ENCODE measurements at places on chromosomes 3 and 15.

- DNase-seq = no peak
Observed at GRCh38 chr3:186002884-186003472, 65.2 kb upstream of the TRA2B start.

DNA sequence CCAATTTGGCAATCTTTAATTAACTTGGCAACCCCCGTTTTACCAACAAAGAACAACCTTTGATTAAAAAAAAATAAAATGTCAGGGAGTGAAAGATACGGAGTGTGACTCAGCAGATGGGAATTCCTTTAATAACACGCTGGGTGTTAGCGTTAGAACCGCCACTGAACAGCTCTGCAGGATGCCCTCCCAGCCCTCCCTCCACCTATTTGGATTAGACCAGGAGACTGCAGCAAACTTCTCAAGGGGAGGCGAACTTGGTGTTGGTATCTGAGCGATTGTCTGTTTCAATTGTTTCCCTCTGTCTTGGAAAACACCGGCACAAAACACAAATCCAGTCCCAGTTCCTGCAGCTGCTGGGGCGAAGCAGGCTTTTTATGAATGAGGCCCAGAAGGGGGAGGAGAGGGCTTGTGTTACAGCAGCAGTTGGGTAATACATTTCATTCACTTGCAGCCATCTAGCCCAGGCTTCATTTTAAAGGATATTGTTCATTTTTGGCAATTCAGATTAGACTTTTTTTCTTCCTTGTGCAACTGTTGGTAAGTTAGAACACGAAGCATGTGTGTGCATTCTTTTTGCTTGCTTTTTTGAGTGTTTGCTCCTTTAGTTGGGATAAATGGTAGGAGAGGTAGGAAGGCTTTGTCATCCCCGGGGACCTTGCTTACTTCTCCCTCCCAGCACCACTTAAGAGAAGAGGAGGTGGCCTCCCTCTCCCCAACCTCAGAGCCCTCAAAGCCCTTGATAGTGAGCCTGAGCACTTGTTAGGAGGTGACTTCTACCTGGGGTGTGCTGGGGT, 152.3 kb downstream of the IGF1R start:
- no peak for DNase-seq

DNA sequence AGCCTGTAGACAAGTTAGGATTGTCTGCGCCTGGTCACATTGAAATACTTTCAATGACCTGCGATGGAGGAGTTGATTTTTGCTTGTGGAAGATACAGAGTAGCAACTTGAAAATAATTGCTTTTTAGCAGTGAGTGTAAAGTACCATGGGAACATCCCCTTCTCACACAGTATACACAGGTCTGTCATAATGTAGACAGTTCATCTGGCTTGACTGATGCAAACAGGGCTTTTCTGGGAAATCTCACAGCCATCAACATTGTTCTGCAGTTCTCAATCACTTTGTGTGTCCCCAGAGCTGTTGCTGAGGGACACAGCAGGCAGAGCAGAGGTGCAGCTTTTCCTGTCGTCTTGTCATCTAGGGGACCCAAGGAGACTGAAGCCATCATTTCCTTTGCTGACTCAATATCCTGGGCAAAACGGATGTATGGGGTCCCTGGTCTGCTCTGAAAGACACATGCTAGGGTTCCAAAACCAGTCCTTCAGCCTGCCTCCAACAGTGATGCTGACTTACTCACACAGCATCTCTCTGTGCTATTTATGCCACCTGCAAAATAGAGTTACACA, 5.3 kb upstream of the REC114 start:
- no peak for DNase-seq

GRCh38 chr3:145892869-145893268, 268.1 kb downstream of the PLOD2 start:
- DNase-seq = no peak

DNA sequence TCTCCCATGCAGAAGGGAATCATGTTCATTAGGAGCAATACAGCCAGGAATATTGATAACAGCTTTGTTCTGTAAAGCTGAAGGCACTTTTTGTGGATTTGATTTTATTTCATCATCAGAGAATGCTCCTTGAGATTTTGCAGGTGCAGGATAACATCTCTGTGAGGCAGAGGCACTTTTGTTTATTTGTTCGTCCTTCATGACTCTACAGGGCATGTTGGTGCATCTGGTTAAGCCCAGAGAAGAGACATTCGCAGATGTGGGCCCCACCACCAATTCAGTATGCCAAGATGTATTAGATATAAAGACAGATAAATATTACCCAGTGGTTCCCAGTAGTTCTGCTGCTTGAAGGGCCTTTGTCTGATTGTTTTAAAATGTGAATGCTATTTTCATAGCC, 368.1 kb upstream of the SEMA6D start:
- no peak for DNase-seq

- no peak for DNase-seq
Observed at GRCh38 chr3:172646439-172647015, 64.3 kb downstream of the NCEH1 start.

DNA sequence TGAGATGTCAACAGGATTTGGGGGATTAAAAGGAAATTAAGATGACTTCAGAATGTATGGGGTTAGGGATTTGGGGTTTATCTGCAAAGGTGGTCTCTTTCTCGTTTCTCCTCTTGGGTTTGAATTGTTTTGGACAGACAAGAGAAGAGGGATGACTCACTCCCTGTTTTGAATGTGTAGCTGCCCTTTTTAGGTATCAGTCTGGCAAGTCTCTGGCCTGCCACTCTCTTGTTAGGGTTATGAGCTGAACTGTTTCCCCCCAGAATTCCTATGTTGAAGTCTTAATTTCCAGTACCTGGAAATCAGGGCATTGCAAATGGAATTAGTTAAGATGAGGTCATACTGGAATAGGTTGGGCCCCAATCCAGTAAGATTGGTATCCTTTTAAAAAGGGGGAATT, 291.7 kb downstream of the MEX3B start:
- DNase-seq = no peak

- DNase-seq = no peak
Observed at GRCh38 chr3:30775040-30775439, 119.4 kb downstream of the GADL1 start.

- no peak for DNase-seq
Observed at GRCh38 chr3:153901991-153902390, 219.2 kb upstream of the ARHGEF26 start.

GRCh38 chr15:79432345-79433275, 474 bp downstream of the MINAR1 start:
- DNase-seq = no peak

- DNase-seq = no peak
Observed at GRCh38 chr3:45554006-45554666, 40.4 kb upstream of the LIMD1 start.

- DNase-seq = no peak
Observed at GRCh38 chr3:160135851-160136250, 89.4 kb upstream of the C3orf80 start.

DNA sequence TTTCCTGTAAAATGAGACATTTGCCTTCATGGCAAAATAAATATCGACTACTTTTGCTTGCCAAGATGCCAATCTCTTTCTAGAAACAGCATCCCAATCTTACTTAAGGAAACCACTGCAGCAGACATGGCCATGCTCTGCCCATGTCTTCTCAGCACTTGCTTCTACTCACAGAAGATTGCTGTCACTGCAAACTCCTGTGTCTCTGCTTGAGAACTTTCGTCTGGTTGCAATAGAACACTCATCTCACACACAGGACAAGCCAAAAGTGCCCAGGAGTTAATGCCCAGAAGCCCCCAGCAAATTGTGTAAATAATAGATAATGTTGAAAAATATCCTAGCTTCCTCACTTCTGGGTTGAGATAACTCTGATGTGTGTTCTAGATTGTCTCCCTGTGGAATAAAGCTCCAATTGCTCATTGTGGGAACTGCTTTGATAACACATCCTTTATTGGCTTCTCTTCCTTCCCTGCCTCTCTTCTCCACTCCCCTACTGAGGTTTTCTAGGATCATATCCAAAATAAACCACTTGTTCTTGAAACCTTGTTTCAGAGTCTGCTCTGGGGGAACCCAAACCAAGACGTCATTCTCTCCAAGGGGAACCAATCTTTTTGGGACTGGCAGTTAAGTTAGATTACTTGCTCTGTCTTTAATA, 156.3 kb upstream of the STRIT1 start:
- DNase-seq = no peak

- no peak for DNase-seq
Observed at GRCh38 chr15:74196175-74196574, 6.4 kb downstream of the STRA6 start.

DNA sequence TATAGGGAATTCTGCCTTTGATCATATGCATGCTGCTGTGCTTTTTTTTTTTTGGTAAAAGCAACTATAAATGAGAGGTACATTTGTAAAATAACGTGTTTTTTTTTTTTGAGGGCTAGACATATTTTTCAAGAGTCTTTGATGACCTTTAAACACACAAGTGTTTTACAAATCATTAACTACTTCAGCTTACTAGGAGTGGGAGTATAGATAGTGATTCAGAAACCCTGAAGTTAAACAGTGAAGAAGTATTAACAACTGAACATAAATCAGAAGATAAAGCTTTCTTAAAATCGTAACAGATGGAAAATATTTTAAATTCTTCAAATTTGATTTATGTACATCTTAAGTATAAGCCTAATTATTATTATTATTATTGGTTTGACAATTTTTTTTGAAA, 2.9 kb upstream of the GMNC start:
- DNase-seq = no peak

DNA sequence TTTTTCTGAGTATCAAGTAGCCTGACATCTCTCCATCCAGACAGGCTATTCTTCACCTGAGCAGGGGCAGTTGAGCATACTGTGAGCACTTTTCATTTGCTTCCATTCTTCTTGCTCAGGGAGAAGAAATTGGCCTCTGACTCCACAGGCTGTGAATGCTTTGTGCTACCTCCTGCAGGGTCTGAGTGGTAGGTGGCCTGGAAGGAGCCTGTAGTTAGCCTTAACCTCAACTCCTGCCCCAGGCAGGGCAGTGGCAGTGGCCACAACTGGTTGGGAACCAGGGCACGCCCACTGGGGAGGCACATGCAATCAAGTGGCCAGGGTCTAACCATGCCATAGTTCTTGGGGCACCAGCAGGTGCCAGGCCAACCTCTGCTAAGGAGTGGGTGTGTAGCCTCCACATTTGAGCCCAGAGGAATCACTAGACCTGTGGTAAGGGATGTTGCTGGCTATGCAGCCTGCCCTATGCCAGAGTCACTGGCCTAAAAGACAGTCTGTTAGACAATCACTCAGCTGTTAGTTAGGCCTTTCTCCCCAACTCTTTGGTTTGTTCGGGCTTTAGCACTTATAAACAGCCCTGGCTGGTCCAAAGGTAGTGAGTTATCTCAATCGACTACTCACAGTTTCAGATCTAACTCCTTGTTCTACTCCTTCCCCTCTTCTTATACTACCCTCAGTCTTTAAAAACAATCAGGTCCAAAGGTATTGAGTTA, 7.4 kb downstream of the C3orf62 start:
- DNase-seq = no peak

- DNase-seq = no peak
Observed at GRCh38 chr3:146077181-146077580, 83.8 kb downstream of the PLOD2 start.

GRCh38 chr3:15367059-15367458, 34.7 kb upstream of the SH3BP5 start:
- no peak for DNase-seq

- DNase-seq = no peak
Observed at GRCh38 chr3:197512691-197513571, 42.8 kb downstream of the BDH1 start.

GRCh38 chr3:141529717-141530414, 43.0 kb downstream of the RASA2 start:
- DNase-seq = no peak

DNA sequence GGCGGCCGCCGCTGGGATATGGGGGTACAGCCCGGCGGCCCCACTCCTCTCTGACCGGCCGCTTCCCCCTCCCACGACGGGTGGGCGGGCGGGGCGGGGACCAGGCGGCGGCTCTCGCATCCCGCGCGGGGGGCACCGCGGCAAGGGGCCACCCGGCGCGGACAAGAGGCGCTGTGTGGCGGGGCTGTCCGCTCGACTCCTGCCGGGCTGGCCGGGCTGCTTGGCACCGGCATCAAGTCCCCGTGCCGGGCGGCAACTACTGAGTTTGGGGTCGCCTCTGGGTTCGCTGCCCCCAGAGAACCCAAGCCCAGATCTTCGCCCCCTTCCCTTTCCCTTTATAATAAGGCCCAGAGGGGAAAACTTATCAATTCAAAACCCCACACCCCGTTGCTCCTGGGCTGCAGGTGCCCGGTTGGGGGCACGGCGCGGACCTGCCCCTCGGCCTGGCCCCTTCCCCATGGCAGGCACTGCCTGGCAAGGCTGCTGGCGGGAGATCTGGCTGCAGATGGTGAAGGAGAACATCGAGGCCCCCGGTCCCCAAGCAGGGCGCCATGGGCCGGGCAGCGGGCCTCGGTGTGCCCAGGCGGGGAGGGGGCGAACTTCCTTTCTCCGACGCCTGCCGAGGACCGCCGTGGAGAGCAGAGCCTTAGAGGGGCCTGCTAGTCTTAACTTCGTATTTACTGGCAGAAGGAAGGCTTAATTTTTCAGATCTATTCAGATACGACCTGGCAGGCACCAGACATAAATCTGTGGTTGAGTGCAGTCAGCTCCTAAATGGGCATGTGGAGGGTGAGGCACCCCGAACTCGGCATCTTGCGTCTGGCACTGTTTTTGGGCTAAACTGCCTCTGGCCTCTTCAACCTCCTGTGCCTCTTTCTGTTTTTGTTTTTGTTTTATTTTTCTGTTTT, 911 bp downstream of the APBA2 start:
- peak; percentile 11 for DNase-seq

- DNase-seq = no peak
Observed at GRCh38 chr15:84793431-84794161, 23.6 kb upstream of the ALPK3 start.

DNA sequence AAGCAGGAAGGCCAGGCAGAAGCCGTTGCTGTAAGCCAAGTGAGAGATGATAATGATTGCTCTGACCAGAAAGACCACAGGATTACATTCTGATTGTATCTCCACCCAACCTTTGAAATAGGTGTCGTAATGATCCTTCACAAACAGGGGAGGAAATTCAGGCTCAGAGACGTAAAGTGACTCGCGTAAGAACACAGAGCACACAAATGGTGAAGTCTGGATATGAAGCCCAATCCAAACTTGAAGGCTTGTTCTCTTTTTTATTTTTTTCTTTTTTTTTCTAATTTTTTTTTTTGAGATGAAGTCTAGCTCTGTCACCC, 25.3 kb upstream of the PIAS1 start:
- no peak for DNase-seq

DNA sequence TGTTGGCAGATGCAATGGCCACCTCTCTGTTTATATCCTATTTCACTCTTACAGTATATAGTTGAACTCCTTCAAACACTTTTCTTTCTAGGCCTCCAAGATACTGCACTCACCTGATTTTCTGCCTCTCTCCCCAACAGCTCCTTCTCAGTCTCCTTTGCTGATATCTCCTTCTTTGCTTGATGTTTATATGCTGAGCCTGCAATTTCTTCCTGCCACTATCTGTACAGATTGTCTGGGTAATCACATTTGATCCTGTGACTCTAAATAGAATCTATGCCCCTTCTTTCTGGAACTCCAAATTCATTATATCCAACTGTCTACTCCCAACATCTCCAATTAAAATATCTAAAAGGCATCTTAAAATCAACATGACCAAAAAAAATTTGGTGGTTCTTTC, 165.5 kb upstream of the PFN2 start:
- DNase-seq = no peak
